Cerebellum (tissue), 4 donors: ENCODE measurements at places on chromosomes 12 and 14.

DNA sequence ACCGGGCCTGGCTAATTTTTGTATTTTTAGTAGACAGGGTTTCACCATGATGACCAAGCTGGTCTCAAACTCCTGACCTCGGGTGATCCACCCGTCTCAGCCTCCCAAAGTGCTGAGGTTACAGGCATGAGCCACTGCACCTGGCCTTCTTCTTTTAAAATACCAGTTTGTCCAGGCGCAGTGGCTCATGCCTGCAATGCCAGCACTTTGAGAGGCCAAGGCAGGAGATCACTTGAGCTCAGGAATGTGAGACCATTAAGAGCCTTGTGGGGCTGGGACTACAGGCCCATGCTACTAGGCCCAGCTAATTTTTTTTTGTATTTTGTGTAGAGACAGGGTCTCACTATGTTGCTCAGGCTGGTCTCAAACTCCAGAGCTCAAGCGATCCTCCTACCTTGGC, 8.1 kb upstream of the PEBP1 start:
- no peak for DNase-seq

DNA sequence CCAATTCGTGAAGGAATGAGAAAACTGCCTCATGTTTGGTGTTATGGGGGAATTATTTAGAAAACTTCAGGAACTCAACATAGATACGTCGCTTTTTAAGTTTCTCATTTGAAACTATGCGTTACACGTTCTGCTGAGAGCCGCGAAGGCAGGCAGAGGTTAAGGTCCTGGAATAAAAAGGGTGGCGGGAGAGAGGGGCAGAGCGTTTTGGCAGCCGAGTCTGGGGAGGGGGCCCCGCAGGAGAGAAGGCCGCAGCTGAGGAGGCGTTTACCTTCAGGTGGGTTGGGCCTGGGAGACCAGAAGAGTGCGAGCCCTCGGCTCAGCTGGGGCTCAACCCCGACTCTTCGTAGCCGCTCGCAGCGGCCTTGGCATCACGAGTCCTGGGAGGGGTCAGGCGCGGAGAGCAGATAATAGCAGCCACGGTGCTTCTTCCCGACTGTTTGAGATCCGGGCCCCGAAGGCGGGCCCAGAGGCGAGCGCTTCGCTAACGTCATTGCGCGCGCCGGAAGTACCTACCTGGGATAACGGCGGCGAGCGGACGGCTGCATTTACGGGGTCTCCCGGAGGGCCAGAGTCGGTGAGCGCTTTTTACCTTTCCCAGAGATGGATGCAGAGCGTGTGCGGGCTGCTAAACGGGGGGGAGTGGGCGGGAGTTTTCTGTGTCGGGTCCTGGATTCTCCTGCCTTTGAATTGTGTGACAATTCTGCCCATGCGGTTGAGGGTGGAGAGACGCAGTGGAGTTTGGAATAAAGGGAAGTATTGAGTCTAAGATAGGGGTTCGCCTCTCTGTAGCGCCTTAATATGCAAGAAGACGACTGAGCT, at the start of the genes PPHLN1 and ZCRB1:
TSS of gene PPHLN1 (plus strand) at position 515 of the 822 bp plus-strand sequence. CDS start 9,736 bp downstream, outside the sequence.
TSS of gene ZCRB1 (minus strand) at position 442 of the 822 bp plus-strand sequence. CDS start 1,992 bp downstream, outside the sequence.
- peak; percentile 87 for DNase-seq

- DNase-seq: no peak
Measured at GRCh38 chr14:22807432-22808087, 7.7 kb downstream of the SLC7A7 start.

DNA sequence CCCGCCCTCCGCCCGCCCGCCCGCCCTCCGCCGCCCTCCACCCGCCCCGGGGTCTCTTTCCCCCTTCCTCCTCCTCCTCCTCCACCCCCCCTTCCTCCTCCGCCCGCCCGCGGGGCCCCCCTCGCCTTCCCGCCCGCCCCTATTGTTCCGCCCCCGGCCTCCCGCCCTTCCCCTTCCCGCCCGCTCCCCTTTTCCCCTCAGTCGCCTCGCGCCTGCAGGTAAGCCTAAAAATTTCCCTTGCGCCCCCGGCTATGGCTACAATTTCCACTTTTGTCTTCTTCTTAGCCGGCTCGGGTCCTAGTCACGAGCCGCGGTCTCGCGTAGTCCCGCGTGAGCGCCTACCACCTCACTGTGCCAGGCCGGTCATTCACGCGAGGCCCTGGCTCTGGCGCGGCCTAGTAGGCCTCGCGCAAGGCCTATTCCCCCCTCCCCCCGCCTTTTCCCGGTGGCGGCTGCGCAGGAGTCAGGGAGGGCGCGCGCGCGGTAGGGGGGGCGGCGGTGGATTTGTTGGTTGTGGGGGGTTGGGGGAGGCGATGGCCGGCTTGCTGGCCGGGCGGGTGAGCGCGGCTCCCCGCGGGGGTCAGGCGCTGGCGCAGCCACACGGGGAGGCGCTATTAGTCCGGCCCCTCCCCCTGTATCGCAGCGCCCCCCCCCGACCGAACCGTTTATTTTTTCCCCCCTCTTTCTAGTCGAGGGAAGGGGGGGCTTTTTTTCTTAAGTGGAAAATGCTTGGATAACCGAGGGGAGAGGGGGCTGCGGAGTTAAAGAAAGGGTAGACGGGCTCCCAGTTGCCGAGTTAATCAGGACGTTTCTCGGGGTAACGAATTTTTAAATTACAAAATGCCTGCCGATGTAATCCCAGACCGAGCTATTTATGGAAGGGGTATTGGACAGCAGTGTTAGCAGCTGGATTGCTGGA, 516 bp downstream of the PCBP2 start:
- DNase-seq: peak; percentile 84

DNA sequence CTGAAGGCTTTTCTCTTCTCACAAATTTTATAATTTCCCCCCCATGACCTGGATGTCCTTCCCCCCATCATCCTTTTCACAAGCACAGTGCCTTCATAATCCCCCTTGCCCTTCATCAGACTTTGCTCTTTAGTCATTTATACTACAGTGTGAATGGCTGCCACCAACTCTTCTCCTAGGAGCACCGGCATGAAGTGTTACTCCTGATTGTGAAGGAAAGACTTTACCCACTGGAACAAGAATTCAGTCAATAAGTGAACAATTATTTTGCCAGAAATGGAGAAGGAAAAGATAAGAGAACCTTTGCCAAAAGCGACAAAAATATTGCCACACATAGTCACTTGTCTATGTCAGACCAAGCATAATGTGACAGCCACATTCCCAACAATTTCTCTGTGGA, 5.0 kb downstream of the SERPINA9 start:
- DNase-seq: no peak

GRCh38 chr12:66398931-66399910, 96.9 kb downstream of the HELB start:
- no peak for DNase-seq

DNA sequence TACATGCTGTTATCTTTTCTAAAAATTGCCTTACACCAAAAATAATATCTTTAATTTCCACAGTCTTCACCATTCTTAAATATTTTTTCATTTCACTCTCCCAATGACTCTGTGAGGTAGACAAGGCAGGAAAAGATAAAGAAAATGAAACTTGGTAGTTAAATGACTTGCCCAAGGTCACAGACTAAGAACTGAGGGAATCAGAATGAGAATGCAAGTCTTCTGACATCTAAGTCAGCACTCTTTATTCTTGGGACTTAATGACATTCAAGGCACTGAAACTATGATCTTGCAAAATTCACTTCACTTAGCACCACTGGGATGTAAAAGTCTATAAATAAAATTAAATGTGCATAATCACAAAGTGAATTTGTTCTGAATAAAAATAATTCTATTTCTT, 104.5 kb downstream of the SLC2A13 start:
- no peak for DNase-seq

DNA sequence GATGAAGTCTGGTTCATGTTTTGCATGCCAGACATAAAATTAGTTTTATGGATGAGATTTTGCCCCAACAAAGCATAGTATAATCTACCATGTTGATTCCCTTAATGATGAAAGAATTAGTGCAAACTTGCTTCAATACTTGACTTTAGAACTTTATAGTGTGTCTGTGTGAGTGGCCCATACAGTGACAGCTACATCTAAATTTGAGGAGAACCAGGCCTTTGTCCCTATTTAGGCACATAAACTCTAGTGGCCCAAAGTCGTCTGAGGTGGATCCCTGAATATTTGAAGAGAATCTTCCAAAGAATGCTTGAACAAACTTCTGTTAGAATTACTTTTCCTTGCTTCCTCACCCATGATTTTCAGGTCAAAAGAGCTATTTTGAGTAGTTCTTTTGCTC, 70.4 kb downstream of the POLR3B start:
- no peak for DNase-seq

GRCh38 chr12:870378-870777, 79.1 kb downstream of the RAD52 start:
- no peak for DNase-seq

DNA sequence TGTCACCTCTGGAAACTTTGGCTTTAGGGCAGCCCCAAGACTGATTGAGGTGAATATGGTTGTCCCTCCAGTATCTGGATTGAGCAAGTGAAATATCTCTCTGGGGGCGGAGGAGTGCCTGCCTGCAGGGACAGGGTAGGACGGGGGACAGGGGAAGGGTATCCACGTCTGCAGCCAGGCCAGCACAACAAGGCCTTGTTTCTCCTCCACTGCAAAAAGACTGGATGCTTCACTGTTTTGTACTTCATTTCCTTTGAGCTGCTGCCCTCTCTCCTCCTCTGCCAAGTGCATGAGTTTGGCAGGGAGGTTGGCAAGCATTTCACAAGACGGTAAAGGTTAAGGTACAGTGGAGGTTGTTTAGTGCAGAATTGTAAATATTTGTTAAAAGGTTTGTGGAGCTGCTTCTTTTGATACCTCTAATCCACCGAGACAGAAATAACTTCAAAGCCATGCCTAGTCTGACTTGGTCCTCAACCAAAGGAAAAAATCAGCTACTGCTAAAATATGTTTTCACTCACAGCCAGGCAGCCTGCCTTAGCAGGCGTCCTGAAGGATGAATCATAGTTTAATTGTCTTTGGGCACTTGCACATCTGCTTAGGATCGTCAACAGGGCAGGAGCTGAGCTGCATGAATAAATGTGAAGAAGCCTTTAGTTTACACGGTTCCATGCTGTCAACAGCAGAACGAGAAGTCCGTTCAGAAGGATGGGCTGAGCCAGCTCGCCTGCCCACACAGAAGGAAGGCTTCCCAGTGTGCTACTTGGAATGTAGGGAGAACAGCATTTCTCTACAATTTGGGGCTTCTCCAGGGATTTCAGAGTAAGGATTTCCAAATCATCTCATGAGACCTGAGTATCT, 269.7 kb downstream of the TTC6 start:
- no peak for DNase-seq

- DNase-seq: no peak
Measured at GRCh38 chr12:26037615-26038220, 79.2 kb downstream of the RASSF8 start.

- DNase-seq: no peak
Measured at GRCh38 chr14:102873546-102874061, 48.9 kb upstream of the AMN start.

- no peak for DNase-seq
Measured at GRCh38 chr14:24422694-24423601, 6.5 kb downstream of the CBLN3 start.

DNA sequence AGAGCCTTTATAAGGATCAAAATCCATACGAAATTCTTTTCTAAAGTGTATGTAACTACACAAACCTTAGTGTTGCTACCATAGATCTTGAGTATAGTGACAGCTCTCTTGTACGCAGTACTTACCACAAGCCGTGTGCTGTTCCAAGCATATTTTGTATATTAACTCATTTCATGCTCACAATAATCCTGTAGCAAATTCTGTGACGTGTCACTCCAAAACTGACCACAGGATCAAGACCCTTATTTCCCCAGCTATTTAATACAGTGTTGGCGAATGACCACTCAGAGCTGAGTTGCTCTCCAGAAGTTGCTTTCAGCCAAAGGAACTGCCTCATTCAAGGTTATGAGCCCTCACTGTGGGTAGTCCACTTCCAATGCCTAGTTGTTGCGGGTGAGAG, 169.8 kb downstream of the BTG1 start:
- DNase-seq: no peak

DNA sequence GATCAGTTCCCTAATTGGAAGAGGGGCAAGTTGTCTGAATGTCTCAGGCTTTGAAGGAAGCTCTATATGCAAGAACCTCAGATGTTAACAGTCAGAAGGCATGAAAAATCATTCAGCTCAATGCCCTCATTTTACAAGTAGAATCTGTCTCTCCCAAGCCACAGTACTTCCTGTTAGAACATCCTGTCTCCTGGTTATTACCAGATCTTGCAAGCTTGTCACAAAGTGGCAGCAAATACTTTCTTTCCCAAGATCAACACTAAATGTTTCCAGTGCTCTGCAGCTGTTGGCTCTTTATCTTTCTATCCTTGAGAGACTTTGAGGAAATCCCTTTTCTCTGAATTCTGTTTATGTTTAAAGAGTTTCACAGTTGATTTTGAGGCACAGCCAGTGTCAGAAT, 235.5 kb downstream of the AKAP6 start:
- no peak for DNase-seq

- DNase-seq: no peak
Measured at GRCh38 chr12:102917026-102917787, at the start of gene PAH. Gene PAH (minus strand): TSS chr12:102917244. CDS start chr12:102917130, 114 bp downstream.

DNA sequence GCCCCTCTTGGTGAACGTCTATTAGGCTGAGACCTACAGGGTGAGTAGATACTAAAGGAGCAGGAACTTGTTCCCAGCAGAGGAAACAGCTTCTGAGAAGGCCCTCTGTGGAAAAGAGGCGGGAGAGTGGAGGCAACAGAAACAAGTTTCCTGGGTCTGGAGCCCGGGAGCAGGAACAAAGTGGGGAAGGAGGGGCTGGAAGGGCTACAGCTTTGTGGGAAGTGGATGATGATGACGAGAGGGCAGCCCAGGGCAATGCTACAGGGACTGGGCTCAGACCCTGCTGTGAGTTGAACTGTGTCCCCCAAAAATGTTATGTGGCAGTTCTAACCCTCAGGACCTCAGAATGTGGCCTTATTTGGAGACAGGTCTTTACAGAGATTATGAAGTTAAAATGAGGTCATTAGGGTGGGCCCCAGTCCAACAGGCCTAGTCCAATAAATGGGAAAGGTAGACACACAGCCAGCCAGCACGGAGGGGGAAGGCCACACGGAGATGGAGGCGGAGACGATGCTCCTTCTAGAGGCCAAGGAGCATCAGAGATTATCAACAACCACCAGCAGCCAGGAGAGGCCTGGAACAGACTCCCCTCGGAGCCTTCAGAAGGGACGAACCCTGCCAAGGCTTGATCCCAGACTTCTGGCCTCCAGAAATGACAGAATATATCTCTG, 14.3 kb downstream of the CAMKK2 start:
- peak; percentile 51 for DNase-seq

- no peak for DNase-seq
Measured at GRCh38 chr14:34792598-34792997, 78.2 kb upstream of the CFL2 start.

DNA sequence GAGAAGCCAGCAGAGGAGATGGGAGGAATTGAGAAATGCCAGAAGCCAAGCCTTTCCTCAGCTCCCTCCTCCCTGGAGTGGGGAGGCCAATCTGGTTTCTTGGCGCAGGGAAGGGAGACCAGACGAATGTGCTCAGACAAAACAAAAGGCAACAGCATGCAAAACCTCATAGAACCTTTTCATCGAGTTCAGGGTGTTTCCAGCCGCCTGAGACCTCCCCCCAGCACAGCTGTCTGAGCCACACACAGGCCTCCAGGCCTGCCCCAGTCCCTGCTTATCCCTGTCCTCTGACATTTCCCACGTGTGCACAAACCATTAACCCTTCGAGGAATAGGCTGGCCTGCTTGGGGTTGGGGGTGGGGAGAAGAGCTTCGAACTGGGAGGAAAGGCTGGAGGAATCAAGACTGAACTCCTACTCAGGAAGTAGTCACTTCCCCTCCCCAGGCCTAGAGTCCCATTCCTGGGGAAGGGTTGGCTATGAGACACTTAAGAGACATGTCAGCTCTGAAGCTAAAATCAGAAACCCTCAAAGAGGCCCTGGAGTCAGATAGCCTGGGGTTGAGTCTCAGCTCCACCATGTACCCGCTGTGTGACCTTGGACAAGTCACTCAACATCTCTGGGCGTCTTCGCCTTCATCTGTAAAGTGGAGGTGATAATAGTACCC, 10.7 kb downstream of the TBX3 start:
- no peak for DNase-seq
